ENCODE measurements at places on chromosomes 2 and 18.
A peak's percentile ranks its signal among the peaks of the same experiment; 100 is the strongest.

DNA sequence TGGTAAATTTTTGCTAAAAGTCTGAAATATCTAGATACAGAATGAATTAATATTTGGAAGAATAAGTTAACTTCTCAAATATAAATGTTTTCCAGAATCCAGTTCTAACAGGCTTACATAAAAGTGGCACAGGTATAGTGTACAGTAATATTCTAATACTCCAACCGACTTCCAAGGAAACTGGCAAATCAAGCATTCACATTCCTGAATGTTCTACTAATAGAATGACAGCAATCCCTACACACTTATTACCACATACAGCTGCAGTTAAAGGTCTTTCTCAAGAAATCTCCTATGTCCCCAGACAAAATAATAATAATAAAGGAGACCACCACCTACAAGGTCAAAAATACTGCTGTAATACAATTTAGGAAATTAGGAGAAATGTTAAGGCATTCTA lies 31.9 kb downstream of the TMEM131 start:
- DNase-seq = no peak

DNA sequence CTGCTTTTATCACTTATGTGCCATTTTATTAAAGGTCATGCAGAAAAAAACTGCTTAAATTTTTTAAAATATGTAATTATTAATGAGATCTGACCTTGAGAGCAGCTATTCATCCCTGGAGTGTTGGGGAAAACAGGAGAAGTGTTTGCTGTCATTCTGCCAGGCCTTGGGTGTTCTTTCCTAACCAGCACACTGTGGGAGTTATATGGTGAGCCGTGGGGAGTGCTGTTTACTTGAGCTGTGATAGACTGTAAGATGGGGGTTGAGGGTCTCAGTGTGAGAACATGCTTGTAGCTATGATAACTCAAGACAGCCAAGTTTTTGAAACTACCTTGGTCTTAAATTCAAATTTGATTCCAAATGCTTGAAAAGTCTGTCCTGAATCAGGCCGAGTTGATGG lies 101.3 kb upstream of the ARHGAP28 start:
- DNase-seq = no peak

- no peak for DNase-seq
These were observed 22.5 kb downstream of the DRC1 start for GRCh38 chr2:26424221-26424620.

GRCh38 chr2:203988500-203989260 lies 52.1 kb downstream of the ICOS start:
- DNase-seq = no peak

GRCh38 chr2:84849271-84849952 lies 31.5 kb downstream of the TRABD2A start:
- peak; percentile 18 for DNase-seq

- no peak for DNase-seq
These were observed 29.0 kb downstream of the CENPO start for GRCh38 chr2:24822049-24822706.

DNA sequence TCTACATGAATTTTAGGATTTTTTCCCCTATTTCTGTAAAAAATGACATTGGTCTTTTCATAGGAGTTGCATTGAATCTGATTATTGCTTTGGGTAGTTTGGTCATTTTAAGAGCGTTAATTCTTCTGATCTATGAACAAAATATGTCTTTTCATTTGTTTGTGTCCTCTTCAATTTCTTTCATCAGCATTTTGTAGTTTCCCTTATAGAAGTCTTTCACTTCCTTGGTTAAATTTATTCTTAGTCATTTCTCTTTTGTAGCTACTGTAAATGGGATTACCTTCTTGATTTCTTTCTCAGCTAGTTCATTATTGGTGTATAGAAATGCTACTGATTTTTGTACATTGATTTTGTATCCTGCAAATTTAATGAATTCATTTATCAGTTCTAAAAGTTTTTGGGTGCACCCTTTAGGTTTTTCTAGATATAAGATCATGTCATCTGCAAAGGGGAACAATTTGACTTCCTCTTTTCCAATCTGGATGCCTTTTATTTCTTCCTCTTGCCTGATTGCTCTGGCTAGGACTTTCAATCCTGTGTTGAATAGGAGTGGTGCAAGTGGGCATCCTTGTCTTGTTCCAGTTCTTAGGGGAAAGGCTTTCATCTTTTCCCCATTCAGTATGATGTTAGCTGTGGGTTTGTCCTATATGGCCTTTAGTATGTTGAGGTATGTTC lies 36.6 kb upstream of the AAK1 start:
- DNase-seq = no peak

GRCh38 chr18:46649071-46649862 lies 7.8 kb downstream of the LOXHD1 start:
- no peak for DNase-seq

GRCh38 chr2:46562451-46562840 lies 83.1 kb downstream of the TMEM247 start:
- DNase-seq = no peak

GRCh38 chr18:43571078-43571689 lies 293.9 kb upstream of the SYT4 start:
- no peak for DNase-seq
